Smooth muscle cell of the pulmonary artery (primary cell): ENCODE measurements at places on chromosomes 11 and 22. TPM values are rescaled to one million over a fixed set of nuclear protein-coding genes. Genes with fewer than 3 reads are reported as not detected.

MAPK8IP2 gene
- total RNA-seq = 0.03 and 0.07 TPM in 2 replicates

OR5M3 gene
- total RNA-seq = not detected in 2 replicates

KCNK4 gene
- 0.13 and 0.20 TPM in 2 replicates for total RNA-seq

CCDC89 gene
- 1.9 and 4.2 TPM in 2 replicates for total RNA-seq
